ENCODE measurements at places on chromosomes 11 and 22. TPM values are rescaled to one million over a fixed set of nuclear protein-coding genes. Genes with fewer than 3 reads are reported as not detected.

OR2AT4 gene
- total RNA-seq = not detected

MAJIN gene
- 1.2 TPM for total RNA-seq

SYCE3 gene
- 3.8 TPM for total RNA-seq

- no peak for DNase-seq
- H3K4me1 ChIP-seq = no peaks in the 10 kb centered on the region
- no peak overlapping the region for H3K4me3 ChIP-seq
- H3K27ac ChIP-seq = no peak overlapping the region
- no peaks in the 10 kb centered on the region for H3K36me3 ChIP-seq
Measured at GRCh38 chr11:61650781-61651571, 29.2 kb upstream of the DAGLA start.

Measured in activated CD4-positive, alpha-beta T cell treated with anti-CD3 and anti-CD28 coated beads for 36 hours (primary cell).